ENCODE measurements at places on chromosomes 1 and 21.

GRCh38 chr1:115052454-115053083 is 22.9 kb downstream of the TSHB start:
- peak; percentile 90 for DNase-seq

- DNase-seq, result no peak
Measured at GRCh38 chr1:177183836-177184235, 13.1 kb downstream of the BRINP2 start.

GRCh38 chr21:44913425-44914175 is 7.1 kb downstream of the ITGB2 start:
- no peak for DNase-seq

DNA sequence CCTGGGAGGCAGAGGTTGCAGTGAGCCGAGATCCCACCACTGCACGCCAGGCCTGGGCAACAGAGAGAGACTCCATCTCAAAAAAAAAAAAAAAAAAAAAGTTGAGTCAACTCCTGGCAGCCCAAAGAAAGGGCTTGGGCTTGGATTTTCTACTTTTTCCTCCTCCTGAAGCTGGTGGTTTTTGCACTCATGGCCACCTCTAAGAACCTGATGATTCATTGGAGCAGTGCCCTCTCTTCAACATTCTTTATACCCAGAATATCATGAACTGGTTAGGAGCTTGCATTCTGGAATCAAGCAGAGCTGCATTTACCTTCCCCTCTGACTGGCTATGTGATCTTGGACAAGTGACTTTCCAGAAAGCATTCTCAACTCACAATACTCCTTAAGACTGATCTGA is 3.5 kb upstream of the ACTA1 start:
- no peak for DNase-seq

GRCh38 chr21:34684174-34684876 is 15.5 kb downstream of the CLIC6 start:
- no peak for DNase-seq

GRCh38 chr1:113674591-113674990 is 84.7 kb downstream of the PHTF1 start:
- no peak for DNase-seq

DNA sequence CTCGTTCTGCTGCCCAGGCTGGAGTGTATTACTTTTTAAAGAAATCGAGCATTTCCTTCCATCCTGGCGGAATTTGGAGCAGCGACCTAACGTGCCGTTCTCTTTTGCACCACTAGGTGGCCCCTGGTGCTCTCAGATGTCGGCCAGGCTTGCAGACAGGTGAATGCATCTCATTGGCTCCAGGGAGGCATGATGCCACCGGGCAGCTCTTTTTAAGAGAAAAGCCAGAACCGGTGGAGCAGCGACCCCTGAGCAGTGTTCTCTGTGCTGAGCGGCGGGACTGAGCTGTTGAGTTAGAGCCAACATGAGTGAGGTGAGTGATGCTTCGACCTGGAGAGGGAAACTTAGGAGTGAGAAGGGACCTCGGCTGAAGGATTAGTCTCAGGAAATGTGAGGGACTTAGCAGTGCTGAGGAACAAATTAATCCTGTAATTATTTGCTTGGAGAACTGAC is at the start of gene PCP4:
PCP4 (plus strand) TSS at position 241 of the 453 bp plus-strand sequence; CDS start at position 305, 64 bp downstream.
- DNase-seq, result peak; percentile 92

DNA sequence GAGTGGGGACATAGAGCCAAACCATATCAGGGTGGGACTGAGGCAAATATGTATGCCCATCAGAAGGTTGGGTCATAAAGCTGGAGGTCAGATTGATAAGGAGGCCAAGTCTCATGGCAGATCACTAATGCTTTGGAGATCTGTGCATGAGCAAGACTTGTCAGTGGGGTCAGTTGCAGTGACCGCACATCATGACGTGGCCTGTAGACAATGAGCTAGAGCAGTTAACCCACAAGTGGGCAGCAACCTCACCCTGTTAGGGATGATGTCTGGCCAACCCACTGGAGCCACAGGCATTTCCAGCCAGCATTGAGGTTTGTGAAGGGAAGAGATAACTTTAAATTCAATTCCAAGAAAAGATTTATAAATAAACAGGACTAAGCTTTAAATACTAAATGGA is 66.7 kb downstream of the XCL1 start:
- no peak for DNase-seq

- peak; percentile 82 for DNase-seq
Measured at GRCh38 chr1:174023440-174023839, 1.3 kb upstream of the RC3H1 start.

- DNase-seq, result no peak
Measured at GRCh38 chr1:72724951-72725861, 442.9 kb upstream of the NEGR1 start.

DNA sequence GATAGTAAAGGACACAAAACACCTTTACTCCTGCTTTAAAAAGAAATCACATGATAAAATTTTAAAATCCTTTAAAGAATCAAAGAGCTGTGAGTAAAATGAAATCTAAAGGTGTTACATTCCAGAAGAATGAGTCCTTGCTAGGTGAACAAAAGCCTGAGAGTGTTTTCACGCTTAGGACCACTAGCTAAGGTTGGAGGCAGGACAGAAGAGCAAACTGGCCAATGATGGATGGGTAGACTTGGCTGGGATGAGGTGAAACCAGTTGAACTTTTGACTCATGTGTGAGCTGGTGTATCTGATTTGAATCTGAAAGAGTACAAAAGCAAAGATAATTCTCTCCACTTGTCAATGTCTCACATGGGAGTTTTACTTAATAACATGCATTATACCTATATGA is 35.1 kb downstream of the CATSPERE start:
- no peak for DNase-seq

DNA sequence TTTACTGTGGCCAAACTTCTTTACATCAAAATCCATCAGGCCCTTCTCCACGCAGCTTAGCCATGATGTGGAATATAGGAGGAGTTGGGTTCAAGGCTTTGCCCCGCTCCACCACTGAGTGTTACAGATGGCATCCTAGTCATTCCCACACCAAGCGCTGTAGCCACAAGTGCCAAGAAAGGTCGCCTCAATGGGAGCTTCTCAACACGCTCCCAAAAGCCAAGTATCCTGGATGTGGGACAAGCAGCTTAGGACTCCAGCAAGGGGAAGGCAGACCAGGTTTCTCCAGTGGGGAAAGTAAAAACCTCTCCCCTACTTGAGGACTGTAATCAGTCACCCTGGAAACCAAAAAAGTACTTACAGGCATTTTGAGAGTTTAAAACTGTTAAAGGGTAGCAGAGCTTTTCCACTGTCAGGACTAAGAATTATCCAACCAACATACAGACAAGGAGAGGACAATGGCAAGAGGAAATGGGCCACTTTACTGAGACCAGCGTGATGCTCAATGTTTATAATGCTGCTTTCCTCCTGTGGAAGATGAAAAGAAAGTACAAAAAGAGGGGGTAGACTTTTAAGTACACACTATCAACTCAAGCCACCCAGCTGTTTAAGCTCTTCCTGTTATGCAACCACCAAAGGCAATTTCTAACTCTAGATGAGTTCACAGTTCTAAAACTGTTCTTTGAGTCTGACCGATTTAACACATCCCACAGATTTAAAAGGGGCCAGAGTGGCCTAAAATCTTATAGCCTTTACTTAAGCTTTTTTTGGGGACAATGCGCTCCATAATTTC is 120.7 kb upstream of the KRTAP19-8 start:
- DNase-seq, result no peak

- DNase-seq, result no peak
Measured at GRCh38 chr1:151837197-151837596, 2.4 kb downstream of the C2CD4D start.

DNA sequence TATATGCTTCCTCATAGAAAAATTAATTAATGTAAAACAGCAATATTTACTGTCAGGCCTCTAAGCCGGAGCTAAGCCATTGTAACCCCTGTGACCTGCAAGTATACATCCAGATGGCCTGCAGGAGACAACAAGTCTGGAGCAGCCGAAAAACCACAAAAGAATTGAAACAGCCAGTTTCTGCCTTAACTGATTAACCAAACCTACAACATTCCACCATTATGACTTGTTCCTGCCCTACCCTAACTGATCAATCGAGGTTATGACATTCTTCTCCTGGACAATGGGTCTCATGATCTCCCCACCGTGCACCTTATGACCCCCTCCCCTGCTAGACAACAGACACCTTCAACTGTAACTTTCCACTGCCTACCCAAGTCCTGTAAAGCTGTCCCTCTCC is 205.8 kb upstream of the DUSP10 start:
- no peak for DNase-seq

- DNase-seq, result no peak
Measured at GRCh38 chr1:3373175-3373574, 81.3 kb upstream of the ARHGEF16 start.

GRCh38 chr1:42692461-42692860 is 10.2 kb downstream of the YBX1 start:
- DNase-seq, result peak; percentile 41

GRCh38 chr1:92310185-92310597 is 11.3 kb downstream of the RPAP2 start:
- no peak for DNase-seq

DNA sequence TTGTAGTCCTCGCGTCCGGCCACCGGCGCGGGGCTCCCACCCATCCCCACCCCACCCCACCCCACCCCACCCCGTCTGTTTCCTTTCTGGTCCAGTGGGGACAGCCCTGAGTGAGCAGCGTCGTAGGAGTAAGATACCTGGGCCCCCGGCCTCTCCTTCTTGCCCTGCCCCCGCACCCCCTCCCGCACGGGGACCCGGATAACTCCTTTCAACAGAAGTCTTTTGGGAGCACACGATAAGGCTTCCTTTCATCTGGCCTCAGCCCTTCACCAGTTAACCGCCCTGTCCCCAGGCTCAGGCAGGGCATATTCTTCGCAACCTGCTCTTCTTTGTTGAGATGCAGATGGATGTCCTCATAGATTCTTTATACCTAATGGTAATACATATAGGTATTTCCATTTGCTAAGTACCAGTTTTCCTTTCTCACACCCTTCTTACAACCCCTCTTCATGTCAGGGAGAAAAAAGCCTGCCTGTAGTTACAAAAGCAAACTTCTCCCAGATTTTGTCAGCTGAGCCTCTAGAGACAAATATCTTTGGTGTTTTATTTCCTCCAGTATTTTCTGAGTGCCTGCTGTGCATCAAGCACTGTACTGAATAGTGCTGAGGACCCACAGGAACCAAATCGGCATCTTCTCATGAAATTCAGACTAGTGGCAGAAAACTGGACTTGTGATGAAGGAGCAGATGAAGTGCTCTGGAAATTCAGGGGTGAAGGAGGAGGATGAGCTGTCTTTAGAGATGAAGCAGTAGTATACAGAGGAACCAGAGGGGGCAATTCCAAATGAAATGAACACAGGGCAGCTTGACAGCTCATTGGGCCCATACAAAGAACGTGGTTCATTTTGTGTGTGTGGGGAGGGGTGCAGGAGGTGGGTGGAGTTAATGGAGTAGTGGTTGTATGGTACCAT is 33.6 kb downstream of the SLC2A1 start:
- peak; percentile 66 for DNase-seq

DNA sequence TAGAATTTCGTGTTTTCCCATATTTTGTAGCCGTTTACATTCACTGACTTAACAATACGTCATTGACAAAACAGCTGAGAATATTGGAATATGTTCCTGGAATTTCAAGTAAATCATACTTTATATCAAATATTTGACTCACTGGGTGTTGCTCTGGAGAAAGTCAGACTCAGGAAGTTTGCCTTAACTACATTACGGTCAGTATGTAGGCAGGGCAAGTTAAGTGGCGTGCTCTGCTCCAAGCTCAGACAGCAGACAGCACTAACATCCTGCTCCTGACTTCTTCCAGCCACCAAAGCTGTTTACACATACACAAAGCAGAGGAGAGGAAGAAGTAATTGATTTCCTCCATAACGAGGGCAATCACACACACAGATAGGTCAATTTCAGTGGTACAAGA is 414.6 kb downstream of the LRRIQ3 start:
- no peak for DNase-seq

GRCh38 chr1:151693057-151693651 is 23.4 kb downstream of the CELF3 start:
- peak; percentile 74 for DNase-seq

DNA sequence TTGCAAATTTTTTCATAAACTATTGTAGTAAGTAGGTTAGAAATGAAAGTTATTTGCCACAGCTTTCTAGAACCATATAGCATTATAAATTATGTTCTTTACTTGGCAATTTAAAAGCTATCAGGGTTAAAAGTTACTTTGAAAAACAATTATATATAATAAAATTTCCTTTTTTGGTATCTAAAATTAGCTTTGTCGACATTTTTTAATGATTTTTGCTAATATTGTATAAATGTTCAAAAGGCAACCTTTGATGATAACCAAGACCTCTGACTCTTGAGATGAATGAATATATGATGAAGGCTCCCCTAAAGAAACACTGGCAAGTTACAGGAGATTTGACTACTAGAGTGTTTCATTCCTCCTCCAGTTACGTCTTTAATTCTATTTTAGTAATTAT is 121.2 kb downstream of the CDC42BPA start:
- no peak for DNase-seq

DNA sequence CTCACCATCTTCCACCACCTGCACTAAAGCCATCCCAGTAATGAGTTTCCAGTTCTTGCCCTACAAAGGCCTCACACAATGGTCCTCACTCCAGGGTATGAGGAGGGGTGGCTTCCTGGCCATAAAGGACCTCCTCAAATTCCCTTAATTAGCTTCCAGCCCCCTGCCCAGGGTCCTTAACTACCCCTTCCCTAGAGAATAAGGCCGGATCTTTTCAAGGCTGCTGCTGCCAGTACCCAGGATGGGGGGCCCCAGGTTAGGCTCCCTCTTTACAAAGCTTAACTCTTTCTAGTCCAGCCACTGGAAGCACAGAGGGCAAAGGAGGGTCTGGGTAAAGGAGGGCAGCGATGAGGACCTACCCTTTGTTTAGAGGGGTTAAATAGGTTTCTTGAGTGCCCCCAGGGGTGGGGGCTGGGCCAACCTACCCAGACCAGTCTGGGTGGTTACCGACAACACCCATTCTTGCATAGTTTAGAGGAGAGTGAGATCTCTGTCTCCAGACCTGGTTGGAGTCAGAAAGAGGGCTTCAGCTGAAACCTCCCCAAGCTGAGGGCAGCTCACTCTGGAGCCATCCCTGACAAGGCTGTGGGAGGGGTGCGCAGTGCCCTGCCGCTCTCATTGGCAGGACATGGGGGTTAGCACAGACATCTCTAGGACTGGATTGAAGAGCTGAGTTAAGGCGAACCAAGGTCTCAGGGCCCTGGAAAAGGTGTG is 7.1 kb downstream of the BLACAT1 start:
- DNase-seq, result no peak

DNA sequence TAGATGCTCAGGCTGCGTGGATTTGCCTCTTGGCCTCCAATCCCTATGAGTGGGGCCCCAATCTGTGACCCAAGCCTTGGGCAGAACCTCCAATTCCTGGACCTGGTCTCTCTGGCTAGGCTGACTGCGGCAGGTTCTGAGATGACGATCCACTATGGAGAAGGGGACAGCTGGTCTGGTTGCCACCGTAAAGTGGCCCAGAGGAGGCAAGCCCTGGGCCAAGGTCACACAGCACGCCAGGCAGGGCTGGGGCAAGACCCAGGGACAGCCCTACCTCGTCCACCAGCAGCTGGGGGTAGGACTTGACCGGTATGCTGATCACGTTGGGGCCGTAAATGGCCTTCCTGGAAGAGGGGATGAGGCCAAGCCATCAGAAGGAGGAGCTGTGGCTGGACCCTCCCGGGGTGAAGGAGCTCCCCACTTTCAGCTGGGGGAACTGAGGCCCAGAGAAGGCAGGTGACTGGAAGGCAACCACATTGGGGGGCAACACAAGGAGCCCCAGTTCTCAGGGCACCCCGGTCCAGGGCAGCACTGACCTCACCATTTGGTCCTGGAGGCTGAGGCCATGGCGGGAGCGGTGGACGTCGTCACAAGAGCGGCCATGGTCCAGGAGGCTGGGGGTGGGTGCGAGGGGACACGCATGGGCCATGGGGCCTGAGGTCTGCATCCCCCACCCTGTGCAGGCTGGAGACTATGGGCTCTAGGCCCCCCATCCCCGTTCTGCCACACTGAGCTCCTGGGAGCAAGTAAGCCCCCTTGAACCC is 9.8 kb downstream of the ATP13A2 start:
- no peak for DNase-seq
